ENCODE measurements at places on chromosomes 1 and 21. TPM values are rescaled to one million over a fixed set of nuclear protein-coding genes. Genes with fewer than 3 reads are reported as not detected.

DNA sequence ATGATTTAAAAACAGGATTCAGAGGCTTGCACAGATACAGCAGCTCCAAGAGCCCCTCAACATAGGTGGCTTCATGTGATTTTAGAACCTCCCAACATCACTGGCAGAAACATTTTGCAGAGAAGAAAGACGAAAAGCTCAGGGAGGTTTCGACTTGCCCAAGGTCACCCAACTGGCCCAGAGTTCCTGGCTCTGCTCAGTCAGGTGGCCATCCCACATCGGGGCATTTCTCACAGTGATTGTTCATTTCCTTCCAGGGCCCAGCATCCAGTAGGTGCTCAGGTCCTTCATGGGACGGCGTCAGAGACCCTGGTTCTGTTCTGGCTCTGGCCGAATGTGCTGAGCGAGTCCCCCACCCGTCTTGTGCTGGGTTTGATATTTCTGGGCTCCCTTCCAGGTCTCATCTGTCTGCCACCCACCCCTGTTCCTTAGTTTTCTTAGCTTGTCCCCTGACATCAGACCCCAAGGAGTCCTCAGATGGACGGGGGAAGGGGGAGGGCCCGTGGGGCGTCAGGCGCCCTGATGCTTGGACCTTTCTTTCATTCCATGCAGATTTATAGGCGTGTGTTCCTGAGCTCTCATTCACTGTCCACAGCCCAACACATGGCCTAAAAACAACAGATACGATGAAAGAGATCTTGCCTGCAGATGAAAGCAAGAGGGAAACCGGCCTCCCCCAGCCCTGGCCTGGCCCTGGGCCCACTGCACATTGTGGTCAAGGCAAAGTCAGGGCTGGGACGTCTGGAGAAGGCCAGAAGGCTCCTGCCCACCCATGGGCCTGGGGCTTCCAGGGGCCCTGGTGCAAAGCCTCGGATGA is 123.1 kb upstream of the ZBTB40 start:
- no peak for DNase-seq

DNA sequence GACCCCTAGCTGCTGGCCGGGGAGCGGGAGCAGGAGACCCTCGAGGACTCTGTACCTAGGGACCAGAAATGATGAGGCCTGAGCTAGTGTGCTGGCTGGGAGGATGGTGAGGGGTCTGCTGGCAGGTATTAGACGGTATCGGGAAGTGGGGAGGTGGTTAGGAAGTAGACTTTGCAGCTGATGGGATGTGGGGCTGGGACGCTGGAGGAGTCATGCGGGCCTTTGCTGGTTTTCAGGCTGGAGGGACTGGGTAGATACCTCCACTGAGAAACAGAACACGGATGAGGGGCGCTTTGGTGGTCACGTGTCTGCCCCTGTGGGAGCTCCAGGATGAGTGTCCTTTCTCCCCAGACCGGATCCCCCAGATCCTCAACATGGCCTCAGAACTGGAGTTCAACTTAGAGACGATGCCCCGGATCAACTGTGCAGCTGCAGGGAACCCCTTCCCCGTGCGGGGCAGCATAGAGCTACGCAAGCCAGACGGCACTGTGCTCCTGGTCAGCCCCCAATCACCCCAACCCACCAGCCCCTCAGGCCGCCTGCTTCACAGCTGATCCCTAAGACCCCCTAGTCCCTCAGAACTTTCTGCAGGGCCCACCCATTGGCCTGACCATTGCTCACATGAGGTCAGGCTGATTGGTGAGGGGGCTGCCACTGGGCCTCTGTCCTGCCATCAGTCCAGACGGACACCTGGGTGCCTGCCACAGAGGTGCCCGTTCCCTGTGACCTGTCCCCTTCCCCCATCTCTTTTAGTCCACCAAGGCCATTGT is 8.0 kb downstream of the TIE1 start:
- no peak for DNase-seq

GRCh38 chr21:27771938-27772483 is 805.1 kb upstream of the ADAMTS5 start:
- no peak for DNase-seq

Gene NGF
- 25.7 TPM for total RNA-seq

Gene SLC16A4
- 48.5 TPM for total RNA-seq

Gene AUNIP
- not detected for total RNA-seq

GRCh38 chr1:75310067-75310466 is 175.9 kb downstream of the LHX8 start:
- DNase-seq, result no peak

DNA sequence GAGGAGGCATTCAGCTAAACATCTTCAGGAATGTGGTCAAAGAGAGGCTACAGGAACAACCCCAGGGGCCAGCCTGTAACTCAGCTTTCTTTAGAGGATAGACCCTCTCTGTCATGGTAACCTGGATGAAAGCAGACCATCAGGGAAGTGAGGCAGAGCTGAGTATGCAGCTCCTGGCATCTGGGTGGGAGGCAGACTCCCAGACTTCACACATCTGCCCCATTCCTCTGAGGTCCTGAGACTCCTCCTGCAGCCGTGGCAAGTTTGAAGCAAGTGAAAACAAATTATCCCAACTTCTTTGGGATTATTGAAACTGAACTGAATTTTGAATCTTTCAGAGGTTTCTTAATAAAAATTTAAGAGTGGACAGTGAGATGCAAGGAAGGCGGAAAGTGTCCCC is 126.1 kb upstream of the KIAA0040 start:
- no peak for DNase-seq

Gene PLA2G4A
- 5.2 TPM for total RNA-seq

Gene ATF3
- 10.7 TPM for total RNA-seq

All from thoracic aorta (tissue), 2 donors.